NB4 (cell line): ENCODE measurements at places on chromosomes 3 and 15.
A peak's percentile ranks its signal among the peaks of the same experiment; 100 is the strongest.

DNA sequence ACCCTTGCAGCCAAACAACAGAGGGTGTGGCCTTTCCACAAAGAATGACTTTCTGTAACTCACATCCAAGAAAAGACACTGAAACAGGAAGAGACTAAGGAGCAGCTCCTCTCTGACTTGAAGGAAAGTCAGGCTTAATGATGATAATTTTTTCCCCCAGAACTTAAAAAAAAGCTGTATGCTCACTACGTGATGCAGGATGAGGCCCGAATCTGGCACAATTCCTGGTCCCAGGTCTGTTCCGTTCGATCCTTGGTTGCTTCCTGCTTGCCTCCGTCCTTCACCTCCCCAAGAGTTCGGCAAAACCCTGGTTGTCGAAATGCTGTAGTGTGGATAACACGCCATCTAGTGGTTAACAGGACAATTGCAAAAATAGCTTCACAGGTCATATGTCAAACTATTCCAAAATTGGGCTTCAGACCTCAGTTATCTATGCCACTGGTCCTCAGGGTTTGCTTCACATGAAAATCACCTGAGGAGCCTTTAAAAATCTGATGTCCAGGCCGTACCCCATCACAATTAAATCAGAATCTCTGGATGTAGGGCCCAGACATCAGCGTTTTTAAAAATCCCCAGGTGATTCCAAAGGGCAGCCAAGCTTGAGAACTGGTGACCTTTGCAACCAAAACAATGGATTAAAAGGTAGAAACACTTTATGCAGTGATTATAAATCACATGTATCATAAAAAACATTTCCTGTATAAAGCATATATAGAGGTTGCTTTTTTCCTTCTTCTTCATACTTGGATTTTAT, 28.1 kb upstream of the SYNM start:
- DNase-seq: peak; percentile 83

GRCh38 chr3:51245867-51246266, 139.2 kb upstream of the MANF start:
- DNase-seq: no peak

DNA sequence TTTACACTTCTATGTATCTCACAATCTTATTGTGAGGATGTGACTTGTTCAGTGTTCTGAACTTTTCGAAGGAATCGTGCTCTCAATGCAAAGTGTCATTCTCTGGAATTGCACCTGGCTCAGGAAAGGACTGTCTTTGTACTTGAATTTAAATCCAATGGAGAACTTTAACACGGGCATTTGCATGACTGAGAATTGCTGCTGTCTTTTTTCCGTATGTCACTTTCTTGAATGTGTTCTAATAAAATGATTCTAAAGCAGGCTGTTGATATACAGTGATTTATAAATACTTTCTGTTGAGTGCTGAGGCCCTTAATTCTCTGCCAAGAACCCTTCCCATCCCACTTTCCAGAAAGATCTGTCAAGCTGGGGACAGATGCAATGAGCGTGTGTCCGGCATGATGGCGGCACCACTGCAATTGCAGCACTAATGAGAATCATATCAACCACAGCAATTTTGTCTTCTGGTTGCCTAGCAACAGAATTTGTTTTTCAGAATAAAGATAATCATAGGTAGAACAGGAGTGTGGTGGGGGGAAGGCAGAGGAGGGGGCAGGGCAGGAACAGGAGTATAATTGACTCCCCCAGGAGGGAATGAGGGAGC, 210.6 kb upstream of the UMPS start:
- no peak for DNase-seq

DNA sequence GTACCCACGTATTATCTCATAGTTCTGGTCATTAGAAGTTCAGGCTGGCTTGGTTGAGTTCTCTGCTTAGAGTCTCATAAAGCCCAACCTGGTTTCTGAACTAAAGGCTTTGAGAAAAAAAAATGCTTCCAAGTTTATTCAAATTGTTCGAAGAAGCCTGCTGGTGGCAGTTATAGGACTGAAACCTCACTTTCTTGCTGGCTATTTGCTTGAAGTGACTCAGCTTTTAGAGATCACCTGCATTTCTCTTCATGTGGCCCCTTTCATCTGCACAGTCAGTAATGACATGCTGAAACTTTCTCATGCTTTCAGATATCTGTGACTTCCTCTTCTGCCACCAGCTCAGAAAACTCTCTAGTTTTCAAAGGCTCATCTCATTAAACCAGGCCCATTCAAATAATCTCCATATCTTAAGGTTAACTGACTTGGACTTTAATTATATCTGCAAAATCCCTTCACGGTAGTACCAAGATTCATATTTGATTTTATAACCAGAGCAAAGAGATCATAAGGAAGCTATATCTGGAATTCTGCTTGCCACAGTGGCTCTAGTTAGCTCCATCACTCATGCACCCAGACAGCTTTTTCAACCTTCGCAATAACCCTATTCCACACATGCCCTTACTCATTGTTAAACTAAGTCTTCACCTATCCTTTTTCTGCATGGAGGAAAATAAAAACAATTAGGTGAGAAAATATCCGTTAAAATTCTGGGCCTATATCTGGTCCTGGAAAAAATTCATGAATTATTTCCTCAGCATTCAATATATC, 433.8 kb upstream of the CBLB start:
- no peak for DNase-seq
